ENCODE measurements at places on chromosomes 13 and 19.

DNA sequence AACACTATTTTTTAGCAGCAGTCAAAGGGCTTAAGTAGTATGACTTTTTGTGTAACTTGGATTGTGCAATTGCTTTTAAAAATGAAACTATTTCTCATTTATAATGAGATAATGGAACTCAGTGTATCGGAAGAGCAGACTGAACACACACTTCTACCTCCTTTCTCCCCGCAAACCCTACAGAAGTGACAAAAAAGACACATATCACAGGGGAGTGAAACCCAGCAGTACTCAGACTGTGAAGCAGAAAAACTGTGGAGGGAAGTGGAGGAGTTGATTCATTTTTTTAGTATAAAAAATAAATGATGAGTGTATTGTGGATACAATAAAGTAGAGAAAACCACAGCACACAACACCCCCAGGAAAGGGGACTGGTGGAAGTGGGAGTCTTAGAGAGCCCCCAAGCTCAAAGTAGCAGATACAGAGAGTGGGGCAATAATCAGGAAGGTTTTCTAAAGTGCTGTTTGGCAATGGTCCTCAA lies 9.7 kb downstream of the LPAR6 start:
- no peak for DNase-seq

DNA sequence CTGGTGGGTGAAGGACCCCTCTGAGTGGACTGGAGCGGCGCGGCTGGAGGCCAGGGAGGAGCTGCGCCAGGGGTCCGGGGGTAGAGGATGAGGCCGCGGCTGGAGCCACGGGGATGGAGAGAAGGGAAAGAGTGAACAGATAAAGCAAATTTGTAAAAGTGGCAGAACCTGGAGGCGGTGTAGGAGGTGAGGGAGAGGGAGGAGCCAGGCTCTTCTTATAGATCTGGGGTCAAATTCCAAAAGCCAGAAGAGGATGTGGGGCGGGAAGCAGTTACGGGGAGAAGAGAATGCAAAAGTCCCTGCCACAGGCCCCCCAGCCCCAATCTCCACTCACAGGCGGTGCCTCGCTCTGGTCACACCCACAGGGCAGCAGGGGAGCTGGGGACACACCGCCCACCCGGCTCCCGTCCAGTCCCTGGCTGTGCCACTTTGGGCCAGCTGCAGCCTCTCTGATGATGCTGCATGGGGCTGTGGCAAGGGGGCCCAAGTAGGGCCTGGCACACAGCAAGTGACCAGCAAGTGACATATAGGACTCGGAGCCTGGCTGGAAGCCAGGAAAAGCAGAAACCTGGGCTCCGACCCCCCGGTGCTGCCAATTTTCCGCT lies 11.1 kb downstream of the LRRC4B start:
- DNase-seq: no peak

DNA sequence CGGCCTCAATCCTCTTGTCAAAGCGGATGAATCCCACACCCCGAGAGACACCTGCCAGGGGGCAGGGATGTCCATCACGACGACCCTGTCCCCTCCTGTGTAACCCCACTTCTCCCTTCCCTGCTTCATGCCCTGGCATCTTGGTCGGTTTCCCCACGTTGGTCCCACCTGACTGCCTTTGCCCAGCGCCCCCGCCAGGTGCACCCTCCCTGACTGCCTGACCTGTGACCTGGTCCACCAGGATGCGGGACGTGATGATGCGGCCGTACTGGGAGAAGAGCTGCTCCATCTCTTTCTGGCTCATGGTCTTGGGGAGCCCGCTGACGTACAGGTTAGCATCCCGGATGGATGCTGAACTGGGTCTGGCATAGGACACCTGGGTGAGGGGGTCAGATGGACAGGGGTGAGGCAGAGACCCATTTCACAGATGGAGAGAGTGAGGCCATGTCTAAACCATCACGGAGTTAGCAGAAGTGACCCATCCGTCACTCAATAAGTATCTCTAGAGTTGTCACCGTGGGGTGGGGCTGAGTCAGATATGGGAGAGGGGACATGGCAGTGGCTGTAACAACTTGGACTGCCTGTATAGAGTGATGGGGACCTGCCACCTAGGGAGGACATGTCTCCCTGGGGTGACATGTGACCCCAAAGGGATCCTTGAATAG lies 22.5 kb downstream of the ELAVL3 start:
- no peak for DNase-seq

DNA sequence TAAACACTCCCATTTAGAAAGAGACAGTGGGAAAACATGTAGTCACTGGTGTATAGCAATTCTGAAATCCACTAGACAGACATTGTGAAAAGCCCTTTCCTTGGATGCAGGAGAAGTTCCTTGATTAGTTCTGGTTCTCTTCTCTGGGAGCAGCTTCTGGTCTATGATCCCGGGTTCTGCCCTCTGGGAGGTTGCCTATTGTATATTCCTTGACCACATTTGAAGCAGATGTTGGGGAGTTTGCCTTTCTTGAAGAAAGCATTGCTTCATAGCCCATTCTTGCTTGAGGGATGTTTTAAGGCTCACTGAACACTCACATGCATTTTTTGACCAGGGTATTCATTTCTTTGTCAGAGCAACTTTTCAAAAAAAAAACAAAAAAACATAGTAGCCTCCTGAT lies 211.9 kb downstream of the NDFIP2 start:
- no peak for DNase-seq

DNA sequence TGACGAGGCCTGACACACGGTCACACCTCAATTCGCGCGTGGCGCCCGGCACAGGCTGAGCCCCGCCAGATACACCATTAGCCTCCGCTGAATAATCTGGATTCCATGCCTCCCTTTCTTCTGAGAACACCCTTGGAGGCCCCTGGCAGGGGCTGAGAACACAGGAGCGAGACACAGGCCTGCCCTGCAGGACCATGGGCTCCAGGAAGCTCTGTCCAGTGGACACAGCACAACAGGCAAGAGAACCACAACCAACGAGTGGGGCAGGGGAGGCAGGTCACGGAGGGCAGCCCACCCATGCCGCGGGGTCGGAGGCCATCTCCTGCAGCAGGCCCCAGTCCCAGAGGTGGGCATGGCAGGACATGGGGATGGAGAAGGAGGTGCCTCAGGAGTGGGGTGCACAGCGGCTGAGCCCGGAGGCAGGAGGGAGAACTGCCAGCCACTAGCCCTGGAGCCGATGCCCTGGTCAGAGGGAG lies 75.8 kb upstream of the C13orf46 start:
- no peak for DNase-seq

DNA sequence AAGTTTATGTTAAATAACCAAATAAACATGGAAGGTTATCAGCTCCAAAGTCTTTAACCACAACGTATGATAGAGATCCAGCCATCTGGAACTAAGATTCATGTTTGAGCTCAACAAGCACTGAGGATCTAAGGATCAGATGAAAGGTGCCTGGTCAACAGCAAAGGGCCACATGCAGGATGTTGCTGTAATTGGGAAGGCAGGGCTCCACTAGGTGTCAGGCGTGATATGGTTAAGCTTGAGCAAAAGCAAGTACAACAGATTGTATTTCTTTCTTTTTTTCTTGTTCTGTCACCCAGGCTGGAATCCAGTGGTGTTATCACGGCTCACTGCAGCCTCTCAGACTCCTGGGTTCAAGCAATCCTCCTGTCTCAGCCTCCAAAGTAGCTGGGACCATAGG lies 12.0 kb downstream of the EBPL start:
- no peak for DNase-seq

DNA sequence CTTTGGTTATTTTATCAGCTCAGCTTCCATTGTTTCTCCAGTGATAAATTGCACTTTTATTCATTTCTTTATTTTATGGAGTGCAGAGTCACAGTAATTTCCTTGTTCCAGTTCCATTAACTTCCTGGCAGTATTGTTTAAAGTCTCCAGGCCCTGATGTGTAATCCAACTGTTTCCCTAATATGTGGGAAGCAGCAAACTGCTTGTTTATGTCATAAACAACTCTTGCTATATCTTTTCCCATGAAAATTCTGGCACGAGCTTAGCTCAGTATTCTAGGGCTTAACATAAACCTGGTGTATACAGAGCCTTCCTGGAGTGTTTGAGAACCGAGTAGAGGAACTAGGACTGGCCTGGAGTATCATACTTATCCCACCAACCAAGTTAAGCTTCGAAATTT lies 83.5 kb upstream of the ARGLU1 start:
- DNase-seq: no peak

- no peak for DNase-seq
Measured at GRCh38 chr13:29883941-29884518, 33.6 kb upstream of the UBL3 start.

- no peak for DNase-seq
Measured at GRCh38 chr13:110046811-110047210, 260.1 kb downstream of the COL4A1 start.

GRCh38 chr19:44741841-44742329 lies 6.6 kb upstream of the BCL3 start:
- DNase-seq: no peak

DNA sequence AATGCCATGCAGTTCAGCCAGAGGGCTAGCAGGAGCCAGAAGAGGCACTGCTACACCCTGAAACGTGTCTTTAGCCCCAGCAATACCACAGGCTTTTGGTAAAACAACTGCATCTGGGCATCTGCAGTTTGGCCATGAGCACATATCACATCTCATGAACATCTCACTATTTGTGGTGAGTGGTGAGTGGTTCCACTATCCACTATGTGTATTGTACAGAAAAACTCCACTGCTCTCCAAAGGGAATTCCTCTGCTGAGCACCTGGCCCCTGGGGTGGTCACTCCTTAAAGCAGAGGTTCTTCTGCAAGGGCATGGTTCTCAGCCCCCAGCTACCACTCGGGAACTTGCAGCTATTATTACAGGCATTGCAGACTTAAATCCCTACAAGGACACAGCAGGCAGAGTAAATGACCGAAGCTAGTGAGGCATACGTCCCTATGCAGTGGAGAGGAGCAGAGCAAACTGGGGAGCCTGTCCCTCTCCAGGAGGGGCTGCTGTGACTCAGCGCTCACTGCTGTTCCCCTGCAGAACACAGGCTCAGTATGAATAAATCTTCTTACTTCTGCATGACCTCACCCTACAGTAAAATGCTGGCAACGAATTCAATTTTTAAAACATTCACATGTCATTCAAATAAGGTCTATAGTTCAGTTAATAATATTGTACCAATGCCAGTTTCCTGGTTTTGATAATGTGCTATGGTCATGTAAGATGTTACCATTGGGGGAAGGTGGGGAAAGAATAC lies 332.4 kb upstream of the ZNF507 start:
- DNase-seq: no peak

DNA sequence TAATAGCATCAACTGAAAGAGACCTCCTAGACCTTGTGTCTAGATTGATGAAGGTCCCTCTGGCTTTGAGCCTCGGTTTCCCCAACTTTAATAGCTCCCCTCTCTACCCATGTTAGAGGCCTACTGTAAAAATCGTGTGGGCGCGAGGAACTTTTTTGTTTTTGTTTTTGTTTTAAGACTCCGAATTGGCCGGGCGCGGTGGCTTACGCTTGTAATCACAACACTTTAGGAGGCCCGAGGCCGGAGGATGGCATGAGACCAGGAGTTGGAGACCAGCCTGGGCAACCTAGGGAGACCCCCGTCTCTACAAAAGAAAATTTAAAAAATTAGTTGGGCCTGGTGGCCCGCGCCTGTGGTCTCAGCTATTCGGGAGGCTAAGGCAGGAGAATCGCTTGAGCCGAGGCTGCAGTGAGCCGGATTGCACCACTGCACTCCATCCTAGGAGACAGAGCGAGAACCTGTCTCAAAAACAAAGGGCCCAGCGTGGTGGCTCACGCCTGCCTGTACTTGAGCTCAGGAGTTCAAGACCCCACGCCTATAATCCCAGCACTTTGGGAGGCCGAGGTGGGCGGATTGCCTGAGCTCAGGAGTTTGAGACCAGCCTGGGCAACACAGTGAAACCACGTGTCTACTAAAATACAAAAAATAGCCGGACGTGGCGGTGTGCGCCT lies 858 bp upstream of the PPP6R1 start:
- DNase-seq: no peak

DNA sequence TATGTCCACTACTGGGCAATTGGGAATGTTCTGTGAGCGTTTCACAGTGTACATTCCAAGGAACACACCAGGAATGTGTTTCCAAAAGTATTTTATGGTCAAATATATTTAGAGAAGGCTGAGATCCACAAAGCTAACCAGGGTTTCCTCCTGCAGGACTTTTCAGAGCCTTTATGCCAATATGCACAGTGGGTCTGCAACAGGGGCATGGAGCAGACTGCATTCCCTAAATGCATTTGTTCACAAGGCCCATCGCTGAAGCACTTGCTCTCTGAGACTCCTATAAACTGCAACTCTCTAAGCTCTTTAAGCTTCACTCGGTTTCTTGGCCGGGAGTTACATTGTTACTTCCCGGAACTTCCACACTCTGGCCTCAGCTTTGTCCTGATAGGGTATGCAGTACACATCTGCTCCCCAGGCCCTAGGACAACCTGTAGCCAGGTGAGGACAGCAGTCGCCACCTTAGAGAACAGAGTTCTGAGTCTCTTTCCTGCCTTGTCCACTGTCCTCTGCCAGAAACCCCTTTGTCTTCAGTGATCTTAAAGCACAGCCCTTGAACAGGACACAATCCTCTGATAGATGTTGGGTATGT lies 33.5 kb downstream of the FBN3 start:
- DNase-seq: no peak

All from activated CD8-positive, alpha-beta memory T cell treated with anti-CD3 and anti-CD28 coated beads for 1 hour (primary cell).